ENCODE measurements at places on chromosomes 16 and 17.

GRCh38 chr16:59907611-59908010 is 1173.5 kb upstream of the GOT2 start:
- DNase-seq: no peak

DNA sequence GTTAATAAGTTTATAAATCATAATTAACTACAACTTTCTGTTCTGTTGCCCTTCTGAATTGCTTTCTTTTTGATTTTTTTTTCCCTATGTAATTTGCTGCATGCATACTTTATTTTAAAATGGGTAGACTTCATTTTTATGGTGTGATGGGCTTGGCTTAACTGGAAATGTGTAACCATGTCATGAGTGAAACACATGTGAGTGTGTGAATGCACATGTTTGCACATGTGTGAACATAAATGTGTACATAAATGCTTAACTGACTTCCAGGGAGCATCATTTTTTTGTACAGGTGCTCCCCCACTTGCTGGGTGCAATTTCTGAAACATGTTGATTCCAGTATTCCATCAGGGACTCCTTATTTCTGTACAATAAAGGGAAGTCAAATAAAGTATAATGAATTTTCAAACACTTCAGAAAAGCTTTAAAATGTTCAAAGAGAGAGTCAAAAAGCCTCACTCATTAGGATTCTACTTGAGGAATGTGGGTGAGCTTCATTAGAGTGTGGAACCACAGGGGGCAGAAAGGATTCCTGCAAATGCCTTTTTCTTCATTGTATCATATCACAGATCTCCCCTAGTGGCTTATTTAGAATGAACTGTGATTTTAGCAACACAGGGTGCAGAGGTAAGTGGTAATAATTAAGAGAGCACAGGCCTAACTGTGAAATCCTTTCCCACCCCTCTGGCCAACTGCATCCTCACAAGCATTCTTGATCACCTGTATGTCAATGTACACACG is 31.7 kb upstream of the CDH11 start:
- DNase-seq: no peak

DNA sequence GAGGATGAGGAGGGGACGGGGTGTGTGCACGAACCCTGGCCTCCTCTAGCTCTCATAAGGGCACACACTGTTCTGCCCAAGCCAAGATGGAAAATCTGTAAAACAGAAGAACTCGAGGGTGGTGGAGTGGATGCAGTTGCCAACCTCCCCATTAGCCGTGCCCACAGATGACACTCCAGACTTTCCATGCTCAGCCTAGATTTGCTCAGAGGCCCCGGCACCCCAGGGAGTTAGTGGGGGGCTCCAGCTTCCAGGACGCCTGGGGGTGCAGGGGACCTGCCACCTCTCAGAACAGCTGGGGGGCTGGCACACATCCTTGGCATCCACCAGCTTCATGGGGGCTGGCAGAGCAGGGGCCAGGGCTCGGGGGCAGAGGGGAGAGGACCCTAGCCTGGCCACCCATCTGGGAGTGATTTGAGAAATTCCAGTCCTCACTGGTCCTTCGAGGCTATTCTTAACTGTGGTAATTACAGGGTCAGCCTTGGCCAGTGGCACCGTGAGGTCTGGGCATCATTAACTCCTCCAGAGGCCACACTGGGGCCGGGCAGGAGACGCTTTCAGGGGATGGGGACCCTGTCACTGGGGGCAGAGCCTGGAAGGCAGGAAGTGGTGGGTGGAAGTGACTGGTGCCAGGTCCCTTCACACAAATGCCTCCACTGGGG is 14.3 kb downstream of the VASN start:
- DNase-seq: no peak

GRCh38 chr17:2398655-2399571 is 1.9 kb downstream of the MNT start:
- no peak for DNase-seq

DNA sequence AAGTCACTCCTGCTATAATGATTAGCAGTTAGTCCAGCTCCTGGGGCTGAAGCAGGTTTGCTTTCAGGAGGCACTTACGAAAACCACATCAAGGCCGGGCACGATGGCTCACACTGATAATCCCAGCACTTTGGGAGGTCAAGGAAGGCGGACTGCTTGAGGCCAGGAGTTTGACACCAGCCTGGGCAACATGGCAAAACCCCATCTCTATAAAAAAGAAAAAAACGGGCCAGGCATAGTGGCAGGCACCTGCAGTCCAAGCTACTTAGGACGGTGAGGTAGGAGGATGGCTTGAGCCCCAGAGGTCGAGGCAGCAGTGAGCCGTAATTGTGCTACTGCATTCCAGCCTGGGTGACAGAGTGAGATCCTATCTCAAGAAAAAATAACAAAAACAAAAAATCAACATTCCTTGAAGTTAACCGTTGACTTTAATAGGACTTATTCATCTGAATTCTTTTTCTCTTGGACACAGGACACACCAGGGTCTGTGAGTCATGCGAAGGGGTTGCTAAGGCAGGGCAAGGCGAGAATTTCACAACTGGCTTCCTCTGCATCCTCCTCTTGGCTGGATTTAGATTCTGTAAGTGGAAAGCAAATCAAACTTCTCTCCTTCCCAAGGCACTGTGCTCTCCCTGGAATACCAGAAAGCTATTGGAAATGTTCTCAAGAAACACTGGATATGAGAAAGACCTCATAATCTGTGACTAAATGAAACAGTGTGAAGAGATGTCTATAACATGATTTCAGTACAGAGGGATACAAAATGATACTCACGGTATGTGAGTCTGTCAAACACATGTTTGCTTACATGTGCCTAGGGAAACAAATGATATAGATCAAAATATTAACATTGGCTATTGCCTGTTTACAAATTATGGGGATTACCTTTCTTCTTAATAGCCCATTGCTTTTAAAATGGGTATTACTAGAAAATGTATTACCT is 99.5 kb downstream of the SYCE1L start:
- DNase-seq: no peak

- no peak for DNase-seq
Measured at GRCh38 chr17:60305141-60305540, 86.8 kb downstream of the USP32 start.

DNA sequence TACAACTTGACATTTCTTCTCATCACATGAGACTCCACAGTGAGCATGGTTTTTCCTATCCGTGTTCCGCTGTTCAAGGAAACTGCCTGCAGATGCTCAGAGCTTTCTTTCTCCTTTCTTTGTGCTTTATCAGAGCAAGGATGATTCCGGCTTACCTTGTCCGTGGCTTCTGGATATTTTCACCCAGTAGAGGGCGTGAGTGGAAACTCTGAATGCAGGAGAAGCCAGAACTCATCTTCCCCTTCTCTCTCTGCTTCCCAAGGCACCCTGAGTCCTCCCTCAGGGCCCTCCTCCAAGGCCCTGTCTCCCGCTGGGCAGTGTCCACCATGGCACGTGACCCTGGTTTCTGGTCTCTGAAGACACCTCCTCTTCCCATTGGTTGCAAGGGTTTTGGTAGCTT is 721.1 kb upstream of the RBFOX1 start:
- DNase-seq: no peak

- DNase-seq: no peak
Measured at GRCh38 chr17:72165867-72166439, 45.1 kb downstream of the SOX9 start.

- no peak for DNase-seq
Measured at GRCh38 chr17:28406473-28406814, 432 bp upstream of the SLC46A1 start.

GRCh38 chr17:82713071-82713723 is 3.3 kb upstream of the FN3KRP start:
- no peak for DNase-seq

- DNase-seq: no peak
Measured at GRCh38 chr17:9330611-9331271, 244.9 kb downstream of the STX8 start.

GRCh38 chr16:47779201-47780016 is 318.3 kb downstream of the PHKB start:
- no peak for DNase-seq

DNA sequence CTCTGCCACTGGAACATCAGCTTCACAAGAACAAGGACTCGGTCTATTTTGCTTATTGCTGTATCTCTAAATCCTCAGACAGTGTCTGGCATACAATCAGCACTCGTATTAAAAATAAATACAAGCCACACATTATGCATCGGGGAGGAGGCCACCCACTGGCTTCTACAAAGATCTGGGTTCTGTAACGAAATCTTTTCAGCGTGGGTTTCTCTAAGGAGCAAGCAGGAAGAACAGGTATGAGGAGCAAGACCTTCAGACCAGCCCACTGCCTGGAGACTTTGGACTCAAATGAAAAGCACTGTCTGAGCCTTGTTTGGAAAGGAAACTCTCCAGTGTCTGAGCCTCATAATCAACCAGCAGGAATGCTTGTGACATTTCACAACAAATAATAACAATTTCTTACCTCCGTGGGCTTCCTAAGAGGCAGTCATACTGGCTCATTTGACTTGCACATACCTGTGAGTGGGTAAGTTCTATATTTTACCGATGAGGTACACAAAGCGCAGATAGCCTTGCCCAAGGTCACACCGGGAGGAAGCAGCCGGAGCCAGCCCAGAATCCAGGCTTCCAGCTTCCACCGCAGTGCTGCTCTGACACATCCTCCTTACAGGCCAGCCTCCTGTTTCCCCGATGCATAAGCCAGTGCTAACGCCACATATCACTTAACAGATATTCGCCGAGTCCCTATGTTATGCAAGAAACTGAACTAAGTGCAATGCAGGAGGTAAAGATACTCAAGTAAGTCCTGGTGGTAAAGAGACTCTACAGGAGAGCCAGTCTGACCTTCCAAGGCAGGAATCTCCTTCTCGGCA is 118.6 kb upstream of the TNRC6C start:
- DNase-seq: no peak

DNA sequence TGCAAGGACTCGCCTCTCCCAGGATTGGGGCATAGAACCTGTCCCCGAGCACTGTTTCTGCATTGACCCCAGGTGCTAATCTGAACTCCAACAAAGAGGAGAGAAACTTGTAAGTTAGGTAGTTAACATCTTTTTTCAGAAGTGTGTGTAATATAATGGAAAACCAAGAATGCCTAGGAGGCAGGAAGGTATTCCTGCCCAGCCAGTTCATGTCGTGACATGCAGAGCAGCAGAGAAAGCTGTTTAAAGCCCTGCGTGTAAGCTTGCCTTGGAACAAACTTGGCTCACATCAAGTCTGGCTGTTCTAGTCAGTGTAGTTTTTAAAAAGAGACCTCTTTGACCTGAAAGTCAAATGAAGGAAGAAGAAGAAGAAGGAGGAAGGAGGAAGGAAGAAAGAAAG is 2.1 kb upstream of the GNA13 start:
- DNase-seq: no peak

GRCh38 chr16:74463888-74464287 is 42.6 kb upstream of the CLEC18B start:
- DNase-seq: no peak

GRCh38 chr17:22511431-22511830 is 819.1 kb downstream of the KCNJ18 start:
- DNase-seq: no peak

DNA sequence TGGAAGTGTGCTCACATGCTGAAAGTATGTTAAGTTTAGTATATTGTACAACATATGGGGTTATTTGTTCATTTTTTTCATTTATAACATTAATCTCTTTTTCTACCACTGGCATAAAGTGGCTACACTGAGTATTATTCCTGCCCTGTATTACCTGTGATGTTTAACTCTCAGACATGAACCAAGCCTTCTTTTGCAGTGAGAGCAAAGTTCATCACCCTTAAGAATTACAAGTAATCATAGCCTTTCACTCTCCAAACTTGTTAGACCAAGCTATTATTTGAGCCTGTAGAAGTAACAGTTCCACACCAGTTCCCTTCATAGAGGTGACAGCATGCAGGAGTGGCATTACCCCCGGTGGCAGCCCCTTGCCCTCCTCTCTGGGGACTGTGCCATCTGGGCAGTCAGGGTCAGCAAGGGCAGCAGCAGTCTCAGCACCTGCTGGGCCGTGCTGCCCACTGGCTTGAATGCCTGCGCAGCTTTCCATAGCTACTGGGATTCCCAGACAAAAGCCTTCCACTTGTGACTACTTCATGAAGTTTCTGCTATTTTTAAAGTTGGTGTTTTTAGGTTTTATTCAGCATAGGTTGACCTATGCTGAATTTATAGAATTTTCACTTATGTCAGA is 71.3 kb downstream of the TMC6 start:
- no peak for DNase-seq

GRCh38 chr17:32503251-32504165 is 16.7 kb downstream of the CDK5R1 start:
- DNase-seq: no peak

- no peak for DNase-seq
Measured at GRCh38 chr17:56257075-56257474, 103.8 kb downstream of the ANKFN1 start.
